C1 segment of cervical spinal cord (tissue), 14 donors: ENCODE measurements at places on chromosomes 6 and 20.

- DNase-seq, result no peak
These were observed 2.3 kb upstream of the REV3L start for GRCh38 chr6:111485342-111485741.

DNA sequence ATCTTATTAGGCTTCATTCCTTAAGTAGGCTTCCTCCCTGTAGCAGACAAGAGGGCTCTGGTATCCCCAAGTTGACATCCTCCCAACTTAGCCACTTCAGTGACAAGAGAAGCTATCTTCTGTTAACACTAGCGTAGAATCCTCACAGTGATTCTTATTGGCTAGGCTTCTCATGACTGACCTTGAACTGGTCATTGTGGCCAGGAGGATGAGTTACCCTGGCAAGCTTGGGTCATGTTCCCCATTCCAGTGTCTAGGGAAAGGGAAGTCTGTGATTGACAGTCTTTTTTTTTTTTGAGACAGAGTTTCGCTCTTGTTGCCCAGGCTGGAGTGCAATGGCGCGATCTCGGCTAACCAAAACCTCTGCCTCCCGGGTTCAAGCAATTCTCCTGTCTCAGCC is 7.1 kb downstream of the CDKAL1 start:
- no peak for DNase-seq

DNA sequence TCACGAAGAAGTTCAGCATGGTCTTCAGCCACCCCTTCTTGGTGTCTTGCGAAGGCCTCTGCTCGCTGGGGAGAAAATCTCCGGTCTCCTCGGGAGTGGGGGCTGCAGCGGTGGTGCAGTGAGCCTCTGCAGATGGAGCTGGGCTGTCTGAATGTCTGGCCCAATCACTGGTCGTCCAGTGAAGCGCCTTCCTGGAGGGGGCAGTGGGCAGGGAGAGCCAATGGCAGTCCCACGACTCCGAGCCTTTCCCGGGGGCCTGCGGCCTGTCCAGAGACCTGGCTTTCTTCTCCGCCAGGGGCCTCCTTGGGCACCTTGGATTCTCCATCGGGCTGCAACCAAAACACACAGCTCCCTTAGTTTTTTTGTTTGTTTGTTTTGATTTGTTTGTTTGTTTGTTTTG is 6.3 kb downstream of the BNIP5 start:
- no peak for DNase-seq

DNA sequence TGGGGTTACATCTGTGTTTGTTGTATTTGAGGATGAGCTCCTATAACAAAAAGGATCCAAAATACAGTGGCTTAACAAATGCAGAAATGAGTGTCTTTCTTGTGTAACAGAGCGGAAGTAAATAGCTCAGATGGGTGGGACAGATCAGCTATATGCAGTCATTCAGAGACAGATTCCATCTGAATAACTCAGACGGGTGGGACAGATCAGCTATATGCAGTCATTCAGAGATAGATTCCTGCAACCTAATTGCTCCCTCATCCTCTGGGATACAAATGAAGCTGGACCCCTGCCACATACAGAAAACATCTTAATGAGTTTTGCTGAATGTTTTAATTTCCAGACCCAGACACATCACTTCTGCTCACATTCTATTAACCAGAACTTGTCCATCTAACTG is 332.3 kb downstream of the BCKDHB start:
- no peak for DNase-seq

DNA sequence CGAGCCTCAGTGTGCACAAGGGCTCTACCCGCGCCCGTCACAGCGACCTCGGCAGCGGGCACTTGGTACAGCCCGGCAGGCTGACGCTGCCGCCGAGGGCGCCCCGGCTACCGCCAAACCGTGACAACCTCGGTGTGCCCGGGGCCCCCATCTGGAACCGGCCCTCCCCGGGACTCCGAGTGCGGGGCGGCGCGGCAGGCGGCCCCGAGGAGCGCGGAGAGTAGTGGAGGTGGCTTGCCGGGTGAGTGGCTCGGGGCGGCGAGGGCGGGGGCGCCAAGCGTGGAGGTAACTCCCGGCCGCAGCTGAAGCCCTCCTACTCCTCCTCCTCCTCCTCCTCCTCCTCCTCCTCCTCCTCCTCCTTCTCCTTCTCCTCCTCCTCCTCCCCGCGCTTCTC is at the start of gene ISM1:
ISM1 (plus strand) TSS at position 371 of the 394 bp plus-strand sequence. CDS start 503 bp downstream, outside the sequence.
- DNase-seq, result no peak

DNA sequence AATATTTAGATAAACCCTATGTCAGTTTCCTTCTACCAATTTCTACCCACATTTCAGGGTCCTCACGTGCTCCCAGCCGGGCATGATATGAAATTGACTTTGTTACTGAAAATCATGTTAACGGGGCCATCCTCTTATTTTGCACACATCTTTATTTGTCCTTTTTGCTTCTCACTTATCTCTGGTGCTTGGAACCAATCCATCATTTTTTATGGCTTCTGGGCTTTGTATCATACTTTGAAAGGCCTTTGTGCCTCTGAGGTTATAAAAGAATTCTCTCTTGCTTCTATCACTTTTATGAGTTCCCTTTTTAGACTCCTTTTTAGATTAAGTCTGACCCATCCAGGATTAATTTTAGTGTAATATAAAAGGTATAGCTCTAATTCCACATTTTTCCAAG is 117.1 kb upstream of the PRND start:
- no peak for DNase-seq
